ENCODE measurements at places on chromosomes 5 and 9.

GRCh38 chr5:178306430-178307225, 74.0 kb upstream of the PHYKPL start:
- DNase-seq: no peak

- no peak for DNase-seq
Measured at GRCh38 chr5:148145916-148146315, 22.4 kb upstream of the SPINK14 start.

- no peak for DNase-seq
Measured at GRCh38 chr9:36950389-36950788, 83.7 kb downstream of the PAX5 start.

- no peak for DNase-seq
Measured at GRCh38 chr5:161007879-161008278, 155.9 kb upstream of the ATP10B start.

DNA sequence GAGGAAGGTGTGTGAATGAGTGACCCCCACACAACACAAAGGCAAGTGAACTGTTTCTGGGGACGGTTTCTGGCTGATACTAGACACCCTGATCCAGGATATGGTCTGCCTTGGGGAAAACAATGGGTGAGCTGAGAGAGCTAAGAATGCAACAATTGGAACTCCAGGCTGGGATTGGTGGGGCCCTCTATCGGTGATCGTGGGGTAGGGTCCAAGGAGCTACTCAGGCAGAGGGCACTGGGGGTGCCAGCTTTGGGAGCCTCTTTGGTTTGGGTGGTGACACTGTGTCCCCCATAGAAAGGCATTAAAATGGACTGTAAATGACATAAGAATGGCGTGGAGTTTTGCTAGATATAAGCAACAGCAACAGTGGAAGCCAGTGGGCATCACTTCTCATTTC, 439.1 kb downstream of the DMAC1 start:
- DNase-seq: no peak

- no peak for DNase-seq
Measured at GRCh38 chr9:92850898-92851297, 26.9 kb downstream of the ZNF484 start.

- DNase-seq: no peak
Measured at GRCh38 chr9:84955971-84956370, 286.4 kb downstream of the NTRK2 start.

- no peak for DNase-seq
Measured at GRCh38 chr5:102262688-102263087, 33.4 kb downstream of the SLCO4C1 start.

DNA sequence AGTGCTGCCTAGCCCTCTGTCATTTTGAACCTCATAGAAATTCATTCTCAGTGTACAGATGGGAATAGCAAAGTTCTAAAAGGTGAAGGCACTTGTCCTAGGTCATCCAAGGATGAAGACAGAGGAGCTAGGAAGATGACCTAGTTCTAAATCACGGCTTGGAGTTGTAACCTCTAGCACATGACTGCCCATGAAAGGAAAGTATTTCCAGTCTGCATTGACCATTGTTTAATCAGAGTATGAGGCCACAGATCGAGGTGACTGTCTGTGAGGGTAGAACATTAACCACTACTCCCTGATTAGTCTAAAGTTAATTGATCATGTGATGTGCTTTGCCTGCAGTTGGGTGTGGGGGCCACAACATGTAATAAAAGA, 674 bp upstream of the TNFSF15 start:
- DNase-seq: no peak

- no peak for DNase-seq
Measured at GRCh38 chr9:4269872-4270271, 30.0 kb downstream of the GLIS3 start.

DNA sequence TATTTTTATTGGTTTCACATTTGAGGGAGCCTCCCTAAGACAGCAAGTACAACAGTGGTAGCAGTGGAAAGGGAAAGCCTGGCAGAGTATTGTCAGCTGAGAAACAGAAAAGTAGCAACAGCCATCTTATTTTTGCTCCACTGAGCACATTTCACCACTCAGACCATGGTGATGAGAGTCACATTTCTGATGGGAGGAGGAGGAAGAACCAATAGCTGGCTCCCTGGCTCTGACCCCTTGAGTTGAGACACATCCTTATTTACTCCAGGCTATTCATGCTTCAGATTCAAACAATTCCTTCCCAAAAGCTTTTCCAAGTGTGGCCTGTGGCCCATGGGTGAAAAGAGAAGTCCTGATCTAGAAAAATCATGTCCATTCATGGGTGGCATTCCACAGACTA, 236.3 kb downstream of the ARHGAP26 start:
- no peak for DNase-seq

DNA sequence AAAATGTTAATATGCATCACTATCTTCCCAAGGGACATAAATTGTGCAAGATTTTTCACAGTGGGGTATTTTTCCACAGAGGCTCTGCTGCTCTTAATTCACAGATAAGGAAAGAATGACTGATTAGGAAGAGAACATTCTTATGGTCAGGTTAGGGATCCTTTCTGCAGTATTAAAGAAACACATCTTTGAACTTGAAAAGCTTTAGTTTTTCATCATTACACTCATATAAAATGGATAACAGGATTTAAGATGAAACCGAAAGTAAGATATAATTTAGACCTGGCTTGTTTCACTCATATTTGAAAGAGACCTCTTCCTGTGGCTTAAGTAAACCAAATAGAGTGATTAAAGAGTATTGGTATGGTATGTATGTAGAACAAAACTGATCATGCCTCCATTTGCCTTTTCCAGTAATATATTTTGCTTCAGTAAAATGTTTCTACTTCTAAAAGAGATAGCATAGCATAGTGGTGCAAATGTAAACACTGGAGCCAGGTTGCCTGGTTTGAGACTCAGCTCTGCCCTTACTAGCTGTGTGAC, 160.0 kb downstream of the PRR16 start:
- no peak for DNase-seq

DNA sequence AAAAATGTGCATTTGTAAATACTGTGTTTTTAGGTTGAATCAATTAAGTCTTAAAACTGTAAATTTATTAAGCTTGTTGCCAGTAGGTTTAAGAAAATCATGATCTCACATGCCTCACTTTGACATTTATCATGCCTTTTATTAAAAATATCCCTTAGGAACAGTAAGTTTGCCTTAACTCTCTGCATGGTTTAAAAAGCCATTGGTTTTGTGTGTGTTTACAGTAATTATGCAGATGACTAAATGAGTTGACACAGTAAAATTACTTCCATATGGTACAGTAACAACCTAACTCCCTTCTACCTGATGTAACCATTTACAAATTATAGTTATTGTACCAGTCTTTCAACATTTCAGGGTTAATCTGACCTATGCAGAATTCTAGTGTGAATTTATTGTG, 6.5 kb downstream of the RPS6 start:
- no peak for DNase-seq

- DNase-seq: no peak
Measured at GRCh38 chr5:139619861-139620260, 28.3 kb upstream of the CXXC5 start.

Measured in foreskin fibroblast (primary cell).